ENCODE measurements at places on chromosomes 5 and 9. TPM values are rescaled to one million over a fixed set of nuclear protein-coding genes. Genes with fewer than 3 reads are reported as not detected.

Gene SVEP1
- 44.6 TPM for total RNA-seq

Gene DDX4
- not detected for total RNA-seq

Gene ARL14EPL
- not detected for total RNA-seq

Gene NDST1
- total RNA-seq = 28.6 TPM

Gene PPP2R2B
- total RNA-seq = 2.2 TPM

Gene PAIP1
- total RNA-seq = 58.5 TPM

DNA sequence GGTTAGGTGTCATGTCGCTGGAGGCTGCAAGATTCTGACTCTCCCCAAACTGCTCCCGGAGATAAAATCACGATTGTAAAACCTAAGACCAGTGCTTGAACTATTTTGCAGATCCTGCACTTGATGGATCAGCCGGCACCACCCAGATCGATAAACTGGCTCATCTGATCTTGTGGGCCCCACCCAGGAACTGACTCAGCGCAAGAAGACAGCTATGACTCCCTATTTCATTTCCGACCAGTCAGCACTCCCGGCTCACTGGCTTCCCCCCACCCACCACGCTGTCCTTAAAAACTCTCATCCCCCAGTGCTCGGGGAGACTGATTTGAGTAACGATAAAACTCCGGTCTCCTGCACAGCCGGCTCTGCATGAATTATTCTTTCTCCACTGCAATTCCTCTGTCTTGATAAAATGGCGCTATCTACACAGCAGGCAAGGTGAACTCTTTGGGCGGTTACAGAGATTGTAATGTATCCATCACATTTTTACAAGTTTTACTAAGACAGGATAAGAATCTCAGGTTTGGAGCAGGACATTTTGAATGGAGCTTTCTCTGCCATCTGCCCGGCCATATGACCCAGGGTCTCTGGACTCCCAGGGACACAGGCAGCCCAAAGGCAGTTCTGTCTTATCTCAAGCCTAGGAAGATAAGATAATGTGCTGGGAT, 10.6 kb upstream of the PPP1R26 start:
- no peak for DNase-seq

DNA sequence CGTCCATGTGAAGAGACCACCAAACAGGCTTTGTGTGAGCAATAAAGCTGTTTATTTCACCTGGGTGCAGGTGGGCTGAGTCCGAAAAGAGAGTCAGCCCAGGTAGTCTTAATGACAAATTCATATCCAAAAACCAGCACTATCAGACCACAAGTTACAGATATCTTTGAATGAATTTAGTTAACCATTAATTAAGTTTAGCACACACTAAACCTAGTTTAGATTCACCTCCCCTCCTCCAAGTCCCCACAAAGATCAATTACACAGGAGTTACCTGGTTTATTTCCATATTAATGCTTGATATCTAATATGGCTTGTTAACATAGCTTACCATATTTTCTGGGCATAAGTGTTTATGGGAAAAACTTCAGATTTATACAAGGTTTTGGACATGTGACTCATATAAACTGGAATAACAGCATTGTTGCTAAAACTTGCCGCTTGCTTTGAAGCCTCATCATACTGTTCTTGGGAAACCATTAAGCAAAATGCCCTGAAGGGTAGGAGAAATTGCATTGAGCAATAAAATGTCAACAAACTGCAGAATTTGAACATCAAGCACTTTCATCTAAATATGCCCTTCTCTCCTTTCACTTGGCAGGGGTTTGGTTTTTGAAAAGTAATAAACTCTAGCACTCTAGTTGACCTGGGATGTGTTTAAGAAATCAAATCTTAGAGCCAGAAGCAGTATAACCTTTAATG, 166.9 kb downstream of the SNCAIP start:
- peak; percentile 9 for DNase-seq

DNA sequence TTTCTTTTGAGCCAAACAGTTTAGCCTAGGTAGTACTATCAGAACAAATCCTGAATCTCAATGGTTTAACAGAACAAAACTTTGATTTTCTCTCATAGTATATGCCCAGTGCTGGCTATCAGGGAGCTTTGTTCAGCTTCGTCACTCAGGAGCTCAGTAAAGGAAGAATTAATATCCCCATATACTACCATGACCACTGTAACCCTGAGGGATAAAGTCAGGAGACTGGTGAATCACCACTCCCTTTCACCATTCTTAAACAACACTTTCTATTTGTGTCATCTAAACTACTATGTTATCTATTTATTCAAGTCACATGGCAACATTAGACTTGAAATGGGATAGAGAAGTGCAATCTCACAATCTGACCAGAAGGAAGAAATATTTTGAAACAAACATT, 522.6 kb upstream of the COX7C start:
- DNase-seq = no peak

GRCh38 chr5:150618163-150618562, 22.3 kb upstream of the SYNPO start:
- no peak for DNase-seq

DNA sequence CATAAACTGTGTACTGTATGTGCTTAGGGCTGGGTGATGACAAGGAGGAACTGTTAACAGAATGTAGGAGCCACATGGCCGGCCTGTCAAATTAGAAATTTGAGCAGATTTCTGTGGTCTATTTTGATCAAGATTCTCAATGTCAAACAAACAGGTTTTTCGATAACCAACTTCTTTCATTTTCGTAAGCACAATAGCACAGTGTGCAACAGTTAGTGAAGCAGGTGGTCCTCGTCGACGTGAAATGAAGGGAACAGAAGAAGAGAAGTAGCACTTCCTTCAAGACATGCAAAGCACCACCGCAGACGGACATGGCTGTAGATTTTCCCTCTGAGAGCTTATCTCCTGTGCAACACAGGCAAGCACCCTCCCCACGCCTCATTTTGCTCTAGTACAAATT, 252.1 kb downstream of the CRB2 start:
- DNase-seq = no peak

GRCh38 chr5:107155707-107156106, 515.0 kb downstream of the EFNA5 start:
- no peak for DNase-seq

DNA sequence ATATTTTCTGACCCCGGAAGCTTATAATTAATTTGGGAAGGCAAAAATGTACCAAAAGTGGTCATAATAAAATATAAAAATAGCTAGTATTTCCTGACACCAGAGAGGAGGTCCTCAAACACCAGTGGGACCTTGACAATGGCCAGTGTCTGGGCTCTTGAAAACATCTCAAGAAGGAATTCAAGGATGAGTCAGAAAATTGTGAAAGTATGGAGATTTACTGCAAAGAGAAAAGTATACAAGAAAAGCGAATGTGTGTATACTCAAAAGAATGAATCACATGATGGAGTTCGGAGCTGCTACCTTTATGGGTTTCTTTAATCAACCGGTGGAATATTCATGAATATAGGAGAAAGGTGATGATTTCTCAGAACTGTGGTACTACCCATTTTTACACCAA, 1709.0 kb upstream of the WWC1 start:
- no peak for DNase-seq
